NT2/D1 (cell line): ENCODE measurements at places on chromosomes 3 and 15.

- DNase-seq, result no peak
Measured at GRCh38 chr3:37558580-37558979, 303.1 kb upstream of the CTDSPL start.

DNA sequence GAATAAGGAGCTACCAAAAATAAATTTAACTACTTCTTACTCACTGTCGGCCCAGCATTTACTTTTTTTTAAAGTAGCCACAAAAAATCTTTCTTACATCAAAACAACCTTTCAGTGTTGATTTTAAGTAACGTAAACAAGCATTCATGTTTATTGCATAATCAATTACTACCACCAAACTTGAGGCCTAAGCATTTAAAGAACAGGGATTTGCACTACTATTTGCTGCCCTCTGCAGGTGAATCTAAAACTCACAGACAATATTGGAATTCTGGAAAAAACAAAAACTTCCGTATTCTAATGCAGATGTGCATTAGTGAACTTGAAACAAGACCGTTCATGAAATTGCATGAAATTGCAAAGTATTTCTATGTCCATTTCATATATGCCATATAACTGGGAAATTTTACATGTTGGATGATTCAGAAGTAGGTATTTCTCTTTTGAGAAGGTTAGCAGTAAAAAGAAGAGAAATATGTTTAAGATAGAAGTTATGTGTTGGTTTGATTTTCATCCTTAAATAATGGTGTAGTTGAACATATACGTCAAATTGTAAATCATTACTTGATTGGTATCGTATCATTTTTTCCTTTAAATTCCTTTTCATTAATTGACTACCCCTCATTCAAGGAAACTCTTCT, 55.6 kb downstream of the CGGBP1 start:
- DNase-seq, result peak; percentile 30

DNA sequence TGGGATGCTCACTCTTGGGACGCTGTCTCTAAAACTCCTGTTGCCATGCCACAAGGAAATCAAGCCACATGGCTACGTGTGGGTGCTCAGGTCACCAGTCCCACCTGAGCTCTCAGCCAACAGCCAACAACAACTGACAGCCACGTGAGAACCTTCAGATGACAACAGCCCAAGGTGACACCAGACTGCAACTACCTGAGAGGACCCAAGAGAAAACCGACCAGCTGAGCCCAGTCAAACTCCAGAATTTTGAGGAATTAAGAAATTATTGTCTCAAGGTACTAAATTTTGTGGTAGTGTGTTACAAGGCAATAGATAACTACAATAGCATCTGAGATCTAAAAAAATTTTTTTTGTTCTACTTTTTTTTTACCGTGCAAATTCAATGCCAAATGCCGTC, 75.2 kb downstream of the ITGA11 start:
- DNase-seq, result no peak

DNA sequence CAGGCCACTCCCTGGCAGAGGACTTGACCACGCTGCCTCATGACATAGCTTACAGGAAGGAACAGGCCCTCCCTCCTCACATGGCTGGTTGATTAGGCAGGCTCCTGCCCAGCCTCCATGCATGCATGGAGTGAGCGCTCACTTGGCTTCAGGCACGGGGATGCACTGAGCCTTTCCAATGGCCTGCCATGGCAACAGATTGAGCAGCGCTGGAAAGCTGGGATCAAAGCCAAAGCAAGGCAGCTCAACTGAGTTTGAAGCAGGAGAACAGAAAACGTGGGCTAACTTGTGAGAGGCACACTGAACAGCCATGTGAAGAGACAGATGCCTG, 5.9 kb upstream of the GRAMD2A start:
- DNase-seq, result no peak

- DNase-seq, result no peak
Measured at GRCh38 chr15:67091980-67092677, 26.7 kb downstream of the SMAD3 start.

DNA sequence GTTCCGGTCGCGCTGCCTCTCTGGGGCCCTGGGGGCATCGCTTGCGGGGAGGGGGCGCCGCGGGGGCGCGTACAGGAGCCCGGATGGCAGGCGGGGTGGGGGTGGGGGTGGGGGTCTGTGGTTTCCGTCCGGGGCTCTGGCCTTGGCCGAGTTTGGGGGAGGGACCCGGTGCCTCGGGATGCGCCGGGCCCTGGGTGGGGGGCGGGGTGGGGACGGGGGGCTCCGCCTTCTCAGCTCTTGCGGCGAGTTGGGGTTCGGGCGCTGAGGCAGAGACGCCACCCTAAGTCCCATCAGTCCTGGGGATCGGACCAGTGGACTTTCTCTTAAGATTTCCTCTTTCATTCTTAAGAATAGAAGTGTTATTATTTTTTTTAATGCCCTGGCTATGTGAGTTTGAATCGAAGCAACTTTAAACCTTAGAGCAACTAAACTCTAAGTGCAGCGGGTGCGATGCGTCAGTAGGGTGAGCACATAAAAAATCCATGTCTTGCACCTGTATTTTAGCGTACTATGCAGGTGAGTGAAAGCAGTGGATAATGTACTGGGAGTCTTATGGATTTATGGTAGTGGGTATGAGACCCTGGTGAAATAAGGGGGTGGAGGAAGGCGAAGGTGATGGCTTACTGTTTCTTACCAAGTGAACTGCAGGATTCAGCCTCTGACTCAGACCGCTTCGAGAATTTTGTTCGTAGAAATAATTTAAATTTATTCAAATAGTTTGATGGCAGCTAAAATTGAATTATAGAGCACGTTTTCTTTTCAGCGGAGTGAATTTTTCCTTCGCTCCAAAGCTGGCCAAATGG, 762 bp downstream of the CTNNB1 start:
- no peak for DNase-seq

DNA sequence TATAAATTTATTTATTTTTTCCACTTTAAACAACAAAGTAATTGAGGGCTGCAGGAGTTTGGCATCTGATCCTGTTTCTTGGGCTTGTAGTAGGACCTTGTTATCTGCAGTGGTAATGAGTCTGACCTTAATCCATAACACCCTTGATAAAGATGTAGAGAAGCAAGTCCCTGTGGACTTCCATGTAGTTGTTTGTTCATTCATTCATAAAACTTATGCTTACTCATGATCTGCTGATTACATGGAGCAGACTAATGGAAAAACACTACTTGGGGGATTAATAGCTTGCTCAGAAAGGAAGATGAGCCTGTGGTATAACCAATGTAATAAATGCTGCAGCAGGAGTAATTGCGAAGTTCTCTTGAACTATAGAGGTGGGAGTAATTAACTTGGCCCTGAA, 271.5 kb upstream of the TBL1XR1 start:
- no peak for DNase-seq

DNA sequence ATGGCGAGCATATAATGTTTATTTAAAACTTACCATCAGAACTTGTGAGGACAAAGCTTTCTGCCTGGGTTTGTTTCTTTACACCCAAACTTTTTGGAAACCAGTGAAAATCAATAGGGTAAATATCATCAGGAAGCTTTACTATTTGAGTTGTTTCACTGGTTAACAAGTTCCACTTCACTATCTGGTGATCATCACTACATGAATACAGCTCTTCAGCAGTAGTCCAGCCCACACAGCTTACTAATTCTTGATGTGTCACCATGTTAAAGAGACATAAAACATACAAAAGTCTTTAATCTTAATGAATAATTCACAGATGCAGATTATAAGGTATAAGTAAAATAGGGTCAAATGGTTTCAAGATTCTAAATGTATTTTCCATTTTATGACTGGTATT, 17.6 kb downstream of the IFT80 start:
- no peak for DNase-seq

DNA sequence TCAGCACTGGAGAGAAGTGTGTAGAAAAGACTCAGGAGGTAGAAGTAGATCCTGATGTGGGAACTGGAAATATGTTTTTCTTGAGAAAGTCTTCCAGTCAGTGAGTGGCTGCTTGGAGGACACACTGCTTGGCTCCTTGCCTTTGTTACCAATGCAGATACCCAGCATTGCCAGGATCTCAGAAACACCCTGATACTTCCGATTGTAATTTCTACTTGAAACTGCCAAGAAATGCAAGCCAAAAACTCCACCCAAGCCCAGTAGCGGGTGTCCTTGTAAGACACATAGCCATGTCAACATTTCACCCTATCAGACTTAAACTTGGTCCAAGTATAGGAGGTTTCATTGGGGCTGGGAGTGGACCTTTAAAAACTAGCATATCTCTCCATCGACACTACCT, 141.8 kb downstream of the ALDH1A2 start:
- no peak for DNase-seq
